Stimulated activated naive CD4-positive, alpha-beta T cell (primary cell): ENCODE measurements at places on chromosomes 3 and 15.

- DNase-seq = no peak
These were observed 2.6 kb downstream of the PRC1 start for GRCh38 chr15:90991587-90992285.

DNA sequence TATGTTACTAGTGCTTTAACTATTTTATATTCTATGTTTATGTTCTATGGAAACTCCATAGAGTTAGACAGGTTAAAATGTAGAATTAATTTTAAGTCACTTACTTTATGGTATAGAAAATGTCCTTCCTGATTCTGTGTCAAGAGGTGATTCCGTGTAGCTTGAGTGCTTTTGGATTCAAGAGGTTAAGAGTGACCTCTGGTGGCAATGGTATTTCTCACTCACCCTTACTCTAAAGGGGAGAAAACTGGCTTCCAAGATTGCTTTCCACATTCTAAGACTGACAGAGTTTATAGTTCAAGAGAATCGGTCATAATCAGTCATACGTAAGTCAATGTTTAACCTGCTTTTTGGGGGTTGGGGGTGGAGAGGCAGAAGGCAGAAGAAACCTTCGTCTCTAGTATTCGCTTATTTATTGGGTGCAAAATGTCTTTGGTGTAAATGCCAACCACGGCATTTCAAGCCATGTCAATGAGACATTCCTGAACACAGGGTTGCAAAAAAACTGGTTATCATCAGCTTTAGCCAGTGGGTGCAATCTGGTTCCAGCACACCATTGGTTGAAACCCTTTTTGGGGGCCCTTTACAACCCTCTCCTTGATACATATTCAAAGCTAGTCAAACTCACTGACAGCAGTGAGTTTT is 92.0 kb upstream of the VGLL3 start:
- DNase-seq = no peak

DNA sequence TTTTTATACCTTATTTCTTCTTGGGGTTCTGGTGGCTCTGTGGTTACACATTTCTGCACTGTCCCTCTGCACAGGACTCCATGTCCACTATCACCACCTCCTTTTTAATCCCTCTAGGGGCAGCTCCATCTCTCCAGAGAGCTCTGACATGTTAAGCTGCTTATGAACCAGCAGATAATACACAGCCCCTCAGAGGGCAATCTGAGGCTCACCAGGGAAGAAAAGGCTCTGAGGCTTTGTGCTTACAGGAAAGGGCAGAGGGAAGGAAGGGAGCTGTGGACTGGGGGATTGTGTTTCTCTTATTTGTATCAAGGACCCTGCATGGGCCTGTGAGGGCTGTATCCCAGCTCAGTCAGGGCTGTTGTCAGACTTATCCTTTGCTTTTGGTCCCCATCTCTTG is 164.5 kb downstream of the EPHB1 start:
- DNase-seq = no peak

DNA sequence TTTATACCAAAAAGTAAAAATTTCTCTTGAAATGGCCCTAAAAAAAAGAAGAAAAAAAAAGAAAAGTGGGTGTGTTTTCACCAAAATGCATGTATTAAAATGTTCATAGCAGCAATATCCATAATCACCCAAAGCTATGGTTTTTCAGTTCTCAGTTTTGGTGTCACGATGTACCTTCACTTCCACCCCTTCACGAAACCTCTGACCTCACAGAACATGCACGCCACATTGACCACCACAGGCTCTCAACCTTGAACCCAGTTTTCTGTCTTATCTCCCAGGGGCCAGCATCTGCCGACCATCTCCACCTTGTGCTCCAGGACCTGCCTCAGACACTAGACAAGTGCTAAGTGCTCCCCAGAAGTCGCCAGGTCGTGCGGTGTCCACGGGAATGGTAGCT is 30.4 kb downstream of the COLQ start:
- no peak for DNase-seq

DNA sequence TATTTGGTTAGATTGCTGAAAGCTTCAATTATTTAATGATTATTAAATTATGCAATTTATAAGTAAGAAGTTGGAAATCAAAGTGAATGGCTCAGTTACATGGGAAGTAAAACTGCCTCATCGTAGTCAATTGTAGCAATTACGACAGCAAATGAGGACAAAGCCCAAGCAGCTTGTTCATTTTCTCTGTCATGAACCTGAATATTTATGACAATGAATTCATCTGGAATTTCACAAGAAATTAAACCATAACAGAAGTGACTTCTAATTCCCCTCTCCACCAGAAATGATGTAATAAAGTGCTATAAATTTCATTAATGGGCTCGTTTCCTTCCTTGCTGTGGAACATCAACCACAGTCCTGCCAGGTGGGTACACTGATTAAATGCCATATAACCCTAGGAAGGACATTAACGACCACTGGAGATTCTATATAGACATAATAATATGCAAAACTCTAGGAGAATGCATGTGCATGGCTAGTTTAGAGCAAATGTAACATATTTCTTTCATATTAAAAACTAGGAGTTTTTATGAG is 273.8 kb upstream of the DCBLD2 start:
- DNase-seq = no peak

DNA sequence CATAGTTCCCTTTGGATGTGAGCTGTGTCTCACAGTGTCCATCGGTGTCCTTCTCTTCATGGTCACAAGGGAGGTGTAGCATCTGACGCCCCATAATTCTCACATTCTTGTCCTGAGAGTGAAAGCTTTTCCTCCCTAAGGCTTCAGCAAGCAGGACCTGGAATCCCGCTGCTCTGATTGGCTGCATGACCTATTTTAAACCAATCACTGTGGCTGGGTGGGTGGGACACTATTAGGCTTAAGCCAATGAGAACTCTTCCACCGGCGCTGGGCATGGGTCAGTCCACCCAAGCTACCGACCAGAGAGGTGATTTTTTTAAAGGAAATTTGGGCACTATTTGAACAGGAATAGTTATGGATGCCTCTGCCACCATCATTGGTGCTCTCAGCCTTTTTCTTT is 385.9 kb downstream of the MFSD1 start:
- DNase-seq = no peak

- no peak for DNase-seq
These were observed 200.4 kb downstream of the WNT5A start for GRCh38 chr3:55286693-55287092.

GRCh38 chr3:21954709-21955108 is 203.7 kb upstream of the ZNF385D start:
- DNase-seq = no peak

GRCh38 chr3:133812872-133813271 is 7.3 kb downstream of the SRPRB start:
- no peak for DNase-seq

- no peak for DNase-seq
These were observed 4.4 kb downstream of the A4GNT start for GRCh38 chr3:138127636-138128365.

DNA sequence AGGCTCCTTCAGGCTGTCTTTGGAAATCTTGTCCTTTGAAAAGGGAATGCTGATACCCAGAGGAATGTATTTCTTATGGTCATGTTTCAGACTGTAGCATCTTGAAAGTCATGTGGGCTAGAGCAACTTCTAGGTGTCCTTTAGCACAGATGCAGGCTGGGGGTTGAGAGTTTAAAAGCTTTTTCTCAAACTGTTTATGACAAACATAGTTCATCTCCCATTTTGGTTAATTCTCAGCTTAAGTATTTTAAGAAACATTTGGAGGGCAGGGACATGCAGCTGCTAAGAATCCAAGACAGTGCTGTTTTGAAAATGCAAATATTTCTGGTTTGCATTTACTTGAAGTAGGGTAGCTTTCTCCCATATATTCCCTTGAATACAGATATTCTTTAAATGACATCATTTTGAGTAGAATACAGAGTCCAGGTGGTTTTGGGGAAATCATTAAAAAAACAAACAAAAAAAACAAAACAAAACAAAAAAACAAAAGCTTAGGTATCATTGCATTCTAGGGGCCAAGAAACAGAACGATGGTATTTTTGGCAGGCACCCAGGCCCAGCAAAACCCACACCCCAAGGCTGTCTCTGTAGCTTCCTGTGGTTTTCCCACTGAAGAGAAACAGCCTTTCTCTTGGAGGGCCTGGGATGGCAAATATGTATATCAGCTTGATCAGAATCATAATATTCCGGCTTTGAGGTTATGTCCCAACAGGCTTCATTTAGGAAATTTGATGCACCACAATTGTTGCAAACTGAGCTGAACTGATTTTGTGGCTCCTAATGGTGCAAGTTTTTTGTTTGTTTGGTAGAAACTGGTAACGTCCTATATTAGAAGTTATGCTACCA is 120.0 kb downstream of the ATG7 start:
- DNase-seq = no peak

DNA sequence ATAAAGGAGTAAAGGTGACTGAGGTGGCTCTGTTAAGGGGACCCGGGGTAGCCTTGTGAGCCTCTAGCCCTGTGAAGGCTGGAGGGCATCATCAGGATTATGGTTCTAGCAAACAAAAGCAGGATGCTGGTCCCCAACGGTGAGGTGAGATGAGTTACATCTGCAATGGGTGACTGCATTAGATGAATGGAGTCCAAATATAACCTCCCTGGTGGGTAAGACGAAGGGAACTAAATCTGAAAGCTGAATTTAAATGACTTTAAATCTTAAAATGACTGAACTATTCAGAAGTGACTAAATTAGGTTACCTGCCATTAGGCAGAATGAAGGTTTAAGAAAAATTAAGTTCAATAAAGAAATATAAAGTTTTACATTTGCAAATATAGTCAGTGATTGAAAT is 4.6 kb upstream of the HLTF start:
- no peak for DNase-seq

DNA sequence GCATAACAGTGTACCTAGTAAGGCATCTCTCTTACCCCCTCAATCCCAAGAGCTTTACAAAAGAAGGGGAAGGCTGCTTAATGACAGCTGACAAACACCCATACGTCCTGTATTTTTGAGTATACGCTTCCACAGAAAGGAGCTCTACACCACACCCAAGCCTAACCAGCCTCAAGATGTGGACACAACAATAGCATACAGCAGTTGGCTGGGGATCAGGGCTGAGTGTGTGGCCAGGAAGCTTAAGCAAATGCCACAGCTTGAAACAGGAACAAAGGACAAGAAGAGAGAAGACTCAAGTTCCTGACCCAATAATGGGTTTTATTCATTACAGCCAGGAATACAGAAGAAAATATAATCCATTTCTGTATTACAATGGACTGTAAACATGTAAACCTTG is 6.9 kb downstream of the HEXA start:
- no peak for DNase-seq
